ENCODE measurements at places on chromosomes 5 and 9. TPM values are rescaled to one million over a fixed set of nuclear protein-coding genes. Genes with fewer than 3 reads are reported as not detected.

C9orf152 gene
- total RNA-seq: not detected

MRRF gene
- total RNA-seq: 16.9 TPM

FBN2 gene
- 0.86 TPM for total RNA-seq

NR5A1 gene
- not detected for total RNA-seq

PAM gene
- 192 TPM for total RNA-seq

KIF24 gene
- total RNA-seq: 0.78 TPM

CDH9 gene
- total RNA-seq: 3.6 TPM

QRFP gene
- not detected for total RNA-seq

ANKRD20A1 gene
- not detected for total RNA-seq

SLC34A3 gene
- not detected for total RNA-seq

ICE1 gene
- 56.5 TPM for total RNA-seq

AHRR gene
- total RNA-seq: 2.0 TPM

SLC6A18 gene
- not detected for total RNA-seq

AK8 gene
- total RNA-seq: 0.44 TPM

WHRN gene
- 3.2 TPM for total RNA-seq

FREM1 gene
- 1.7 TPM for total RNA-seq

DNA sequence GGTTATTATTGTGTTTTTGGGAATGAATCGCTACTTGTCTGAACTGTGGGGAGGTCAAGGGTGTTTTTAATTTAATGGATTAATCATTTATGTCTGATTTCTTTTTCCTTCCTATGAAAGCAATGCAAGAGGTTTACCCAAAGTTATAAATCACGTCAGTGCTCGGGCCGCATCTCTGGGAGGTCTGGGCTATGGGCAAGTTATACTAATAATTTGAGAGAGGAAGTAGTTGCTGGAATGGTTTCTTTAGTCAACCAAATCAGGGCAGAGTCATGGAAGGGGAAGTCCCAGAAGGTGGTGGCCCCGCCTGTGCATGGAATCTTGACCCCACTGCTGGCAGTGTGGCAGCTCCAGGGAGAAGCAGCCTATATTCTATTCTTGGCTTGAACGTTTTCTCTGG, 180.2 kb downstream of the HSPA4 start:
- DNase-seq: no peak

DNA sequence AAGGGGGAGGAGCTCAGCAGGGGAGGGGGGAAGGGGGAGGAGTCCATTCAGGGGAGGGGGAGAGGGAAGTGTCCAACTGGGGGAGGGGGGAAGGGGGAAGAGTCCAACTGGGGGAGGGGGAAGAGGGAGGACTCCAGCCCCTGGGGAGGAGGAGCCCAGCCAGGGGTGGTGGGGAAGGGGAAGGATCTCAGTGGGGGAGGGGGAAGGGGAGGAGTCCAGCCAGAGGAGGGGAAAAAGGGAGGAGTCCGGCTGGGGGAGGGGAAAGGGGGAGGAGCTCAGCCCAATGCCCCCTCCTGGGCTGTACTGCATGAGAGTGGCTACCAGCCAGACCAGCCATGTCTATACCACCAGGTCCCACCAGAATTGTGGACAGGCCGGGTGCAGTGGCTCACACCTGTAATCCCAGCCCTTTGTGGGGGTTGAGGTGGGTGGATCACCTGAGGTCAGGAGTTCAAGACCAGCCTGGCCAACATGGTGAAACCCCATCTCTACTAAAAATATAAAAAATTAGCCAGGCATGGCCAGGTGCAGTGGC, 30.6 kb upstream of the ADAMTS2 start:
- no peak for DNase-seq

GRCh38 chr9:108924466-108924865, 9.5 kb downstream of the ELP1 start:
- DNase-seq: no peak

- DNase-seq: no peak
Measured at GRCh38 chr9:959914-960313, 16.5 kb upstream of the DMRT3 start.

DNA sequence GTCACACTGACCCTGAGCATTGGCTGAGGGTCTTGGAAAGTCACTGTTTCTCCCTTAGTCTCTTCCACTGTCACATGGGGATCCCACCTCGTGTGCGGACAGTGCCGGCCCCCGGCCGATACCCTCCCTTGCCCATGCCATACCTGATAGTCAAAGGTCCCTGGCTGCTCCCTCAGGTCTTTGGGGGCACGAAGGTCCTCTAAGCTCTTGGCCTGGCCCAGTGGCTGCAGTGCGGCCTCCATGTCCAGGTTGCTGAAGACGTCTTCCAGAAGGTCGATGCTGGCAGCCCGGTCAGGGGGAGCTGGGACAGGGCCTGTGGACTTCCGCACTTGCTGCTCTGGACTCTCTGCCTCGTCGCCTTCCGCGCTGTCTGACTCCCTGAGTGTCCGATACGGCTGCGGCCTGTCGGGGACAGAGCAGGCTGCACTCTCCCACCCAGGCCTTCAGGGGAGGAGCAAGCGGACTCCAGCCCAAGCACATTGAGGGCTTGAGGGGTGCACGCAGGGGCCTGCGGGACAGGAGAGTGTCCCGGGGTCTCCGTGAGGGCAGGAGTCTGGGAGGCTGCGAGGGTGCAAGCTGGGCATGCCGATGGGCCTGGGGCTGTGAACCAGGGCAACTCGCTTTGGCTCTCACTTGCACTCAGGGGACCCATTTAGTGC, 27.6 kb downstream of the CRB2 start:
- no peak for DNase-seq

GRCh38 chr5:58148254-58148775, 311.6 kb downstream of the PLK2 start:
- no peak for DNase-seq

DNA sequence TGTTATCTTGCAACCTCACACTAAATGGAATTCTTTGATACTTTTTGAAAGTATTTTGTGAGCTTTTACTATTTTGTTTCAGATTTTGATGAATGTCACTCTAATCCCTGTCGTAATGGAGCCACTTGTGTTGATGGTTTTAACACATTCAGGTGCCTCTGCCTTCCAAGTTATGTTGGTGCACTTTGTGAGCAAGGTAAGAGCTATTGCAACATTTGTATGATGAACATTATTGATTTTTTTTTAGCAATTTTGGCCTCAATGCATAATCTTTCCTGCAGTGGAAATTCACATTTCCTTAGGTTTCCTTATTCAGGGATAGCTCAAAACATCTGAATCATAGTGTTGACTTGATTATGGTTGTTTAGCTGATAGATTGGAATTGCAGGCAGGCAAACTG, 76.3 kb downstream of the VCAN start:
- no peak for DNase-seq

- DNase-seq: no peak
Measured at GRCh38 chr9:114141553-114142402, 13.6 kb upstream of the COL27A1 start.

GRCh38 chr9:135301271-135302263, 178.0 kb upstream of the PPP1R26 start:
- DNase-seq: no peak

GRCh38 chr5:78606241-78606640, 42.3 kb downstream of the LHFPL2 start:
- DNase-seq: no peak

DNA sequence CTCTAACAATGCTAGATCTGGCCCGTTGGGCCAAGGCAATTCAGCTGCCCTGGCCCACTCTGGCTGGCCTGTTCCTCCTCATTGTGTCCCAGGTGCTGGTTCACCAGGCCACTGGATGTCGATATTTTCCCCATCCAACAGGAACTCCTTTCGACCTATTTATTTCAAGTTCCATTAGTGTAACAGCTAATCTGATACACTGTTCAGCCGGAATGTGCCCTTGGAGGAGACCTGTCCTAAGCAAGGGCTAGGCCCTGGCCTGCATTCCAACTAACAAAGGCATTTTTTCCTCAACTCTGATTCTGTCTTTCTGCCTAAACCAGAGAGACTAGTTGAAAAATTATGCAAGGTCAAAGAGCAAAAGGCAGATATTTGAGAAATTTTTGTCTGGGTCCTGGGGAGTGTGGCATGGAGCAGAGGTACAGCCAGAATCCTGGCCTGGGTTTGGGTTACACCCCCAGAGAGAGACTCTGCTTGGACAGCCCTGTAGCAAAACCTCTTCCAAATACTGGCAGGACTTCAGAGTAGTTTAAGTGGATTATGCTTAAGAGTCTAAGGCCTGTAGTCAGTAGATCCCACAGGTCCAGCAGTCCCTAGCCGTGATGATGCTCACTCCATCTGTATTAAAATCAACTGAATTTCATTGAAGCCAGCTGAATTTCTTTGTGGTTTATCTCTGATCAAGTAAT, 36.1 kb downstream of the MARCHF11 start:
- no peak for DNase-seq

- DNase-seq: no peak
Measured at GRCh38 chr5:139457653-139458306, 4.8 kb downstream of the ECSCR start.

GRCh38 chr9:87338088-87338989, 159.3 kb upstream of the DAPK1 start:
- no peak for DNase-seq

DNA sequence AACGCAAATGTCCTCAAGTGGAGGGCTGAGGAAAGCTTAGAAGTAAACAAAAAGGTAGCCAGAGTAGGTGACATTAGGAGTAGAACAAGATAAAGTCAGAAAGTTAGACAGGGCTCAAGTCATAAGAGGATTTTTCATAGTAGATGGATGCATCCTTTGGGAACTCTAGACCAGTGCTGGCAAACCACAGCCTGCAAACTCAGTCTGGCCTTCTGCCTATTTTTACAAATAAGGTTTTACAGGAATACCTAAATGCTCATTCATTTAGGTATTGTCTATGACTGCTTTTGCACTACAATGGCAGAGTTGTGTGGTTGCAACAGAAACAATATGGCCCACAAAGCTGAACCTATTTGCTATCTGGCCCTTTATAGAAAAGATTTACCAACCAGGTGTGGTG, 116.0 kb upstream of the HMHB1 start:
- DNase-seq: no peak

GRCh38 chr9:114291064-114291474, 31.8 kb upstream of the ORM1 start:
- peak; percentile 89 for DNase-seq

DNA sequence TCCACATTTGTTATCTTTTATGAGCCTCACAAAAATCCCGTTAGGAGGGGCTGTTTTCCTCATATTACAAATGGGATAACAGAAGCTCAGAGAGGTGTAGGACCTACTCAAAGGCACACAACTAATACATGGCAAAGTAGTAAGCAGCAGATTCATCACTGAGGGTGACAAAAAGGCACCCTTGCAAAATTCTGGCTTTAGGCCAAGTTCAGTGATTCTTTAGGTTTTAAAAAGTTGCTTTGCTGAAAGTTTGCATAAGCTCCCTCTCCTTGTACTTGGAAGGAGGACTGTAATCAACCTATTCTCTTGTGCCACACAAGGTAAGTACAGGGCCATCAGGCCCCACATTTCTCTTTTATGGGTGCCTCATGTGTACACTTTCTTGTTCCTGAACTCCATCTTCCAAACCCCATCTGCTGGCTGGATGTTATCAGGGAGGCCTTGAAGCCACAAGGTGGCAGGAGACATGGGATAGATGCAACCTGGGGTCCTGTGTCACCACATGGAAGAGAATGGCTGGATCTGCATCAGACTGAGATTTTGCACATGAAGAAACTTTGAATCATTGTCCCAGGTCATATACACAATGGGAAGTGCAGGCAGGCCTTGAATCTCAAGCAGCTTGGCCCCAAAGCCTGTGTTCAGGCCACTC, 311.6 kb downstream of the MSX2 start:
- DNase-seq: no peak

GRCh38 chr9:123637945-123638634, 282.1 kb downstream of the CRB2 start:
- DNase-seq: no peak

- DNase-seq: no peak
Measured at GRCh38 chr5:159263569-159263905, 447 bp downstream of the UBLCP1 start.

- no peak for DNase-seq
Measured at GRCh38 chr5:160105686-160106360, 13.4 kb downstream of the PWWP2A start.

DNA sequence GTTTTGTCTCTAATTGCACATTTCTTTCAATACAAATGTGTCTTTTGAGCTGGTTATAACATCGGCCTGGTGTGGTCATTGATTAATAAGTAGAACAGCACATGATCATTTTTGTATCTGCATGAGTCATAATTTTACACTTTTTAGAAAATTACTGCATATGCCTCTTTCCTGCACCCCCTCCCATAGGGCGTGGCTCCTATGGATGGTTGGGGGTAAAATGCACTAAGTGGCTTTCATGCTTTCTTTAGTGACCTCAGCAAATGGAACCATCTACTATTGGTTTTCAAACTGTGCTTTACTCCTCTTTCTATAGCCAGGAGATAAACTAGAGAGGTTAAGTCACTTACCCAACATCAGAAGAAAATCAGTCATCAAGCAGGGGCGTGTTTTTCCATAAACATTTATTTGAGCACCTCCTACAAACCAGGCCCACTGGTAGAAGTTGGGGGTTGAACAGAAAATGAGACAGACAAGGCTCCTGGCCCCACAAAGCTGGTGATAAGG, 3.8 kb downstream of the ANXA6 start:
- no peak for DNase-seq

GRCh38 chr5:79349047-79349446, 113.1 kb downstream of the JMY start:
- no peak for DNase-seq

DNA sequence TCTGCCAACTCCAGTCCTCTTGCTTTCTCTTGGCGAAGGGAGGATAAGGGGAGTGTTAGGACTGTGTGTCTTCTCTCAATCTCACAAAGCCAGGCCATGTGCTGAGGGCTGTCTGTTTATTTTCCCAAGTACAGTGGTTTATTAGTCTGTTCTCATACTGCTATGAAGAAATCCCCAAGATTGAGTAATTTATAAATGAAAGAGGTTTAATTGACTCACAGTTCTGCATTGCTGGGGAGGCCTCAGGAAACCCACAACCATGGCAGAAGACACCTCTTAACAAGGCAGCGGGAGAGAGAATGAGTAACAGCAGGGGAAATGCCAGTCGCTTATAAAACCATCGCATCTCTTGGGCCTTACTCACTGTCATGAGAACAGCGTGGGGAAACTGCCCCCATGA, 36.2 kb upstream of the CKS2 start:
- no peak for DNase-seq

DNA sequence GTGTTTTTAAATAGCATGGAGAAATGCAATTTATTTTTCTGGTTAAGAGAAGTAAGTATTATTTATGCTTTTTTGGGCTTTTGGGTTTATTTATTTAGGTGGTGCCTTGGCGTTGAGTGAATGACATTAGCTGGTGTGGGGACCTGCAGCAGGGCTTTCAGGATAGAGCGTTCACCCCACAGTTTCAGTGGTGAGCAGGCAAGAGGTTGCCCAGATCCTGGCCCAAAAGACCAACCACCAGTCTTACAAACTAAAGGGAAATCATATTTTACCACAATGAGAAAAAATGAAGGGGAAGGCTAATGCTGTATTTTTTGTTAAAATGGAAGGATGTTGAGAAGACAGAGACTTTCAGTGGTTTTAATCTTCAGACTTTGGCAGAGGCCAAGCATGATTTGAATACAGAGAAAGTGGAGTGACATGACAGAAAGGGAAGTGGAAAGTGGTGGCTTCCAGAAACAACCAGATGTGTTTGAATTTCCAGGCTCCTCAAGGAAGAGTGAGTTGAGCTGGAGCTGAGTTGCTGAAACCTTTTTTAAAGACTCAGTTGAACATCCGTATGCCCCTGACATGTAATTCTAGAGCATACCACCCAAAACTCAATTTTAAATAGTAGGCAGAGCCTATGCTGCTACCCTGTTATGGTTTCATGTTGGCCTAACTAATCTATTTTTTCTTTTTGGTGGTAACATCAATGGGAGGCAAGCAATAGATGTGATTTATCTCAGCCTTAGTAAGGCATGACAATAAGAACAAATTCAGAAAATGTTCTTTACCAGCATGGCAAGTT, 94.8 kb downstream of the AOPEP start:
- no peak for DNase-seq

GRCh38 chr5:137856201-137856600, 11.5 kb upstream of the MYOT start:
- DNase-seq: no peak

Measured in glutamatergic neuron (in vitro differentiated cells).